ENCODE measurements at places on chromosomes 5 and 9.

GRCh38 chr5:72871366-72872024 lies 55.0 kb downstream of the TNPO1 start:
- DNase-seq, result no peak

DNA sequence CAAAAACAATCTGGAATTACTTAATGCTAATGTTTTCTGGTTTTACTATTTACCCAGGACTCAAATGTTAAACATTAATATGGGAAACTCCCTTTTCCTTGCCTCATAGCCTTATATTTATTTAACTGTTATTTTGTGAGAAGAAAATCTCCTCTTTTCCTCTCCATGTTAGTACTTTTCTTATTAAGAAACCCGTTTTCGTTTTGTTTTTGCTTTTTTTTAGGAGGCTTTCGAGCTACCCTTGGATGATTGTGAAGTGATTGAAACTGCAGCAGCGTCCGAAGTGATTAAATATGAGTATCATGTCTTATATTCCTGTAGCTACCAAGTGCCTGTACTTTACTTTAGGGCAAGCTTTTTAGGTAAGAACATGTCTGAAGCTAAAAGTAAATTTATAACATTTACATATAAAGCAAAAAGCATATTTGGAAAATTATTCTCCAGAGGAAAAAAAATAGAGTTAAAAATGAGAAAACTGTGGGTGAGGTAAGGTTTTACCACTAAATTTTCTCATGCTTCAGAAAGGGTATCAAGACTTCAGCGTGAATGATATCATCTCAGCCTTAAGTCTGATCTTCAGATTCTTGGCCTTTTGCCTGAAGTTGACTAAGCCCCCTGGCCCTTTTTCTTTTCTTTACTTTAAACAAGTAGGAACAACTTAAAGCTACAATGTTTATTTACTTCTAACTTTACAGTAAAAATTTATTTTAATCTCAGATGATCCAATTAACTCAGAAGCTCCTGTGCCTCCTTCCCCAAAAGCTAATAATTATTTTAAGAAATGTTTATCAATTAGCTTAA lies 113.8 kb downstream of the RPS23 start:
- DNase-seq, result no peak

DNA sequence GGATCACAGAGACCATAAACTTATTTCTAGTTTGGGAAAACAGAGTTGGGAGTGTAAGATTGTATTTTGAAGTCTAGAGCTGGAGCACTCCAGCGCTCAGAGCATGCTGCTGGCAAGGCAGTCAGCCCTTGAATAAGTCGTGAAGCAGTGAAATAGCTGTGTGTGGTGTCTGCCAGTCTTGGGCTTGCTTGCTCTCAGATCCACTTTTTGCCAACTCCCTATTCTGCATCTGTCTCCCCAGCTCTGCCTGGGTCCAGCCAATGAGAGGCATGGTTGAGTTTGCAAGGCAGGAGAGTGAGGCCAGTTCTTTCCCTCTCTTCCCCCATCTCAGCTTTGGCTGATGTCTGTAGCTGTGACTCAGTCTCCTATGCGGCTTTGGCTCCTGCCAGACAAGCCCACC lies 23.3 kb upstream of the RASGRF2 start:
- DNase-seq, result no peak

- no peak for DNase-seq
Measured at GRCh38 chr9:2466703-2467102, 154.9 kb upstream of the VLDLR start.

GRCh38 chr9:95757439-95757838 lies 118.1 kb upstream of the ERCC6L2 start:
- DNase-seq, result no peak

DNA sequence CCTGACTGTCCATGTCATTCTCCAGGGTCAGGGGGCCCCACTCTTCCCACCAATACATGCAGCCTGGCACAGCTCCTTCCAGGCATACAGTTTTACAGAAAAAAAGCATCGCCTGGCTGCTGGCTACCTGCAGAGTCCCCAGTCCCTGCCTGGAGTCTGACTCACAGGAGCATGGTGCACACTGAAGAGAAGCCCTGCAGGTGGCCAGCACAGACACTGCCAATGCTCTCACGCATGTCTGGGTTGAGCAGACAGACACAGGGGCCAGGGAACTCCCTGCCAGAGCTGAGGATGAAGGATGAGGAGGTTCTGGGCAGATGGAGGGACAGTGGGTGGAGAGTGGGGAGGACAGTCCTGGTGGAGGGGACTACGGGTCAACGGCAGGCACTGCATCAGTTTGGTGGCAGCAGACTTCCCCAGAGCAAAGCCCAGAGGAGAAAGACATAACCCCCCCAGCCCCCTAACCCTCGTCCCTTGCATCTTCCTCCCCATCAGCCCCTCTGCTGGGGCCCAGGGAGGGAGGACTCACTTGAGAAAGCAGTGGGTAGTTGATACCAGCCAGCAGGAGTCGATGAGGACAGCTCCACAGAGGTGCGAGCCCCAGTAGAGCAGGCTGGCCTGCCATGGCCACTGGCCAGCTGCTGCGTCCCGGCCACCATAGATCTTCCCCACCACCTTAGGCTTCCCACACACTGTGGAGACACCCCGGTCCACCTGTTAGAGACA lies 72.9 kb upstream of the SPTLC1 start:
- no peak for DNase-seq

GRCh38 chr5:111172504-111172903 lies 51.7 kb upstream of the CAMK4 start:
- DNase-seq, result no peak

- no peak for DNase-seq
Measured at GRCh38 chr5:171681677-171682076, 103.9 kb upstream of the SMIM23 start.

DNA sequence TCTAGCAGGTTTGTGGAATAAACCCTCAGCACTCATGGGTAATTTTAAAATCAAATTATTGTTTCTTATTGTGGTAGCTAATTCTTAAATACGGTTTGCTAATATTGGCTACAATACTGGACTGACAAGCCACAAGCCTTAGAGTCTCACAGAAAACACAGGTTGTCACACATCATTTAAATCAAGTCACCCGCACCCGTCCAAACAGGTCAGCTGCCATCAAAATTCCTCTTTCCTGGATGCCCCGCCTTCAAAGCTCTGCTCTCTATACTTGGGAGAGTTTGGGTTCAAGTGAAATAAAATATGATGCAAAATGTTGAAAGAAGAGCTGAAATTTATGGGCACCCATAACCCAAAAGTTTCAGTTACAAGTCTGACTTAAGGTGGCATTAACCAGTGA lies 12.3 kb upstream of the SUSD1 start:
- no peak for DNase-seq

DNA sequence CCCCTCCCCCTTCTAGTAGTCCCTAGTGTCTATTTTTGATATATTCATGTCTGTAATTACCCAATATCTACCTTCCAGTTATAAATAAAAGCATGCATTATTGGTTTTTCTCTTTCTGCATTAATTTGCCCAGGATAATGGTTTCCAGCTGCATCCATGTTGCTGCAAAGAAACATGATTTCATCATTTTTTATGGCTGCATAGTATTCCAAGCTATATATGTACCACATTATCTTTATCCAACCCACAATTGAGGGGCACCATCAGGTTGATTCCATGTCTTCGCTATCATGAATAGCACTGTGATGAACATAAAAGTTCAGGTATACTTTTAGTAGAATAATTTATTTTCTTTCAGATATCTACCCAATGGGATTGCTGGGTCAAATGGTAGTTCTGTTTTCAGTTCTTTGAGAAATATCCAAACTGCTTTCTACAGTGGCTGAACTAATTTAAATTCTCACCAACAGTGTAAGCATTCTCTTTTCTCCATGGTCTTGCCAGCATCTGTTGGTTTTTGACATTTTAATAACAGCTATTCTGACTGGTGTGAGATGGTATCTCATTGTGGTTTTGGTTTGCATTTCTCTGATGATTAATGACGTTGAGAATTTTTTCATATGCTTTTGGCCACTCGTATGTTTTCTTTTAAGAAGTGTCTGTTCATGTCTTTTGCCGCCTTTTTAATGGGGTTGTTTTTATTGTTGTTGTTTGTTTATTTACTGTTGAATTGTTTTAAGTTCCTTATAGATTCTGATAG lies 746.1 kb upstream of the MEF2C start:
- DNase-seq, result no peak

GRCh38 chr9:111036946-111037345 lies 1.3 kb downstream of the LPAR1 start:
- DNase-seq, result no peak

DNA sequence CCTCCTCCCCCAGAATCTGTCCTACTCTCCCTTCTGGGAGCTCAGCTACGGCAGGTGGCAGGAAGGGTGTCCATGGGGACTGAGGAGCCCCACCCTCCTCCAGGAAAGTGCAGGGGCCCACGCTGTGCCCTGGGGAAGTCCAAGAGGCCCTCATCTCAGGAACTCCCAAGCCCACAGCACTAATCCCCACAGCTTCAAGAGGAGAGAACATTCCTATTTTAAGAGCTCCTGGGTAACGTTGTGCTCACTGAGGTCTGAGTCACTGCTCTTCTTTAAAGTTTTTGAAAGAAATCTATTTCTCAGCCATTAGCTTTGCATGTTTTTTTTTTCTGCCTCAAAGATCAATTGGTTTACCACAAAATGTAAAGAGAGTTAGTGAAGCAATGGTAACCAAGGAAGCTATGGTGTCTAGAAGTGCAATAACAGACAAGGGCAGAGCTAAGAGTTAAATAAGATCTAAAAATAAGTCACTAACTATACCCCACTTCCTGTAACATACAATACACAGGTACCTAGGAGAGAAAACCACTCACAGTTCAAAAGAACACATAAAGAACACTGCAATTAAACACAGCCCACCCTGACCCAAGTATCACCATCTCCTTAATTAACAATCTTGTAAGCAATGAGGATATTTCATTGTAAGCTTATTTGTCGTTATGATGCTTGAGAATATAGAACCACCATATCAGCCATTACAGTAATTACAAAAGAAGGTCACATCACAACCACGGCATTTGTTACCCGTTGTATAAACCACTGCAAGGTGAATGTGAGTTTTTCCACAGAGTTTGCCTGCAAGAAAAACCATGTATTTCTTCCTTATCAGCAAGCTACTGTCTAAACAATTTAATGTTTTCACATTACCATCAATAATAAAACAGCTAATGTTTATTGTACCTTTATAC lies 382.3 kb upstream of the SLC30A5 start:
- no peak for DNase-seq

- no peak for DNase-seq
Measured at GRCh38 chr5:60803712-60804111, 40.4 kb downstream of the ELOVL7 start.

GRCh38 chr5:180140571-180140970 lies 68.4 kb downstream of the RASGEF1C start:
- DNase-seq, result no peak

- no peak for DNase-seq
Measured at GRCh38 chr9:33129886-33130881, 37.0 kb downstream of the B4GALT1 start.

- no peak for DNase-seq
Measured at GRCh38 chr9:131677444-131678180, 62.3 kb downstream of the RAPGEF1 start.

DNA sequence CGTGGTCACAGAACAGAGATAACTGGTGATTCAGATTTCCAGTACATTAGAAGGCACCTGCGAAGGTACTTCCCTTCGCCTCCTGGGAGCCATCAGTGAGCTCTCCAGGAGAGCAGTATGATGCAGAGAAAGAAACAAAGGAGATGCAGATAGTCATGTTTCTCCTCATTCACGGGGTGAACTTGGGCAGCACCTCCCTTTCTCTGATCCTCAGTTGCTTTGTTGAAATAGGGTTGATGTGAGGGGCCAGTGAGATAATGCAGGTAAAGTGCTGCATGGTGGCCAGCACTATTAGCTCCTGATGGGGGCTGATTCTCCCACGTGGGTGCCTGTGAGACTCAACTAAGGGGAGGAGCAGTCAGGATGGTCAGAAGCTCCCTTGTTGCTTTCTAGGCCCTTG lies 46.6 kb upstream of the ZNF169 start:
- DNase-seq, result no peak

DNA sequence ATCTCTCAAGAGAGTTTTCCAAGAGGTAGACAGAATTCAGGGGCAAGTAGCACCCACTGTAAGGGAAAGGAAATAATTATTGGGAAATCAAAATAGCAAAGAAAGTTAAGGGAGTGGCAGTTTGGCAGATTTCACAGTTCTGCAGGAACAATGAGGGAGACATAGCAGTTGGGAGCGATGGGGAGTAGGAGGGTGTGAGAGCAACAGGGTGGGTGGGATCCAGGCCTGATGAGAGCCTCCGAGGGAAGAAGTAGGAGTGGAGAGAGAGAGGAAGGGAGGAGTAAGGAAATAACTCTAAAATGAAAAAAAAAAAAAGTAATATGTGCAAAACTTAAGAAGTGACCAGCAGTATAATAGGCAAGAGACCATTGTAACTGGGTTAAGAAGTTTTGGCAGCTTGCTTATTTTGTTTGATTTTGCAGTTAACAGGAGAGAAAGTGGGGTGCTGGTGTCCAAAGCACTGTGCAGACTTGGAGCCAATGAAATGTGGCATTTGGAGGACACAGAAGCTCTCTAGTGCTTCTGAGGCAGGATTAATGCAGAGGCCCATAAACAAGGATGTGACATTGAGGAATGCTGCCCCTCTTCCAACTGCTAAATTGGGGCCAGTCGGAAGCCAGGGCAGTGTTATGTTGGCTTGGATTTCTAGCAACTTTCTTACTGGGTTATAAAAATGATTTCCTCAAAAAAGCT lies 10.2 kb downstream of the TNFAIP8 start:
- DNase-seq, result no peak

DNA sequence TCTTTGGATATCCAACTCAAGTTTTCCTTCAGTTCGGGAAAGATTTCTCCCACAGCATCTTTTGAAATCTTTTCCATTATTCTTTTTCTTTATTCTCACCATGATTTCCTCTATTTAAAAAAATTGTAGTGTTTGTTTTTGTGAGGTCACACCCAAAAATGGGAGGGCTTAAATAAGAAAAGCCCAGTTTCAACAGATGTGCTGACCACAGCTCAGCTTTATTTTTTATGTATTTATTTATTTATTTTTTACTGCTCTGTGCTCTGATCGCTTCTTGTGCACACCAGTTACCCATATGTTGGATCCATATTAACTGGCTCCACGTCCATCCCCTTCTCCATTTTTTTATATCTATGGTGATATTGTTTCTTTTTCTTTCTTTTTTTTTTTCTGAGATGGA lies 20.3 kb downstream of the GFPT2 start:
- DNase-seq, result no peak

- no peak for DNase-seq
Measured at GRCh38 chr5:65566505-65566904, 3.4 kb downstream of the PPWD1 start.

DNA sequence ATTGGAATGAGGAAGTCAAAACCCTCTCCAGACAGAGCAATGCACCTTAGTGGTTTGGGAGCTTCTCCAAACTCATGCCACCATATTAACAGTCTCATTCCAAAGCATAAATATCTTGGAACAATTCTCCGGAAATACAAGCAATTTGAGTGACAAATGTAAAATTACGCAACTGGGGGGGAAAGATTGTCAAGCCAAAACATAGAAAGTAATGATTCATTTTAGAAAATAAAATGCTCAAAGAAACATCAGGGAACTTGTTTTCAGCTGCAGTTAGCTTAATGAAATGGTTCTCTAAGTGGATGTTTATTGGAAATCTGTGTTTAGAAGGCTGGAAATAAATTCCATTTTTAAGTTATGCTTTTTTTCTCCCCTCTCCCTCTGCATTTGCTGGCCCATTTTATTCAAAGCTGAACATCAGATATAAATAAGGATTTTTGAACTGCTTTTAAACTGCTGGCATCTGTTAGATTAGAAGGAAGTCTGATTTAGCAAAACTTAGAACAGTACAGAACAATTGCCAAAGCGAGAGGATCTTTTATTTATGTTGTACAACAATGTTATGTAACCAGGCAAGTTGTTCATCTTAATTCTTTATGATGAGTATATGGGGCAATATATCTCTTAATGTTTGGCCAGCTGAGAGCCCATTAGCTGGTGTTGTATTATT lies 551.9 kb downstream of the PRELID2 start:
- no peak for DNase-seq

GRCh38 chr9:124835026-124835557 lies 18.2 kb upstream of the WDR38 start:
- no peak for DNase-seq

All from stimulated activated CD4-positive, alpha-beta T cell treated with anti-CD3 and anti-CD28 coated beads, Interleukin-4, amount 100 ng/mL, for 4 hours (primary cell).